NCI-H82 (cell line): ENCODE measurements at places on chromosomes 7 and 10.

GRCh38 chr7:18445916-18446520 lies 49.5 kb upstream of the HDAC9 start:
- DNase-seq: no peak

DNA sequence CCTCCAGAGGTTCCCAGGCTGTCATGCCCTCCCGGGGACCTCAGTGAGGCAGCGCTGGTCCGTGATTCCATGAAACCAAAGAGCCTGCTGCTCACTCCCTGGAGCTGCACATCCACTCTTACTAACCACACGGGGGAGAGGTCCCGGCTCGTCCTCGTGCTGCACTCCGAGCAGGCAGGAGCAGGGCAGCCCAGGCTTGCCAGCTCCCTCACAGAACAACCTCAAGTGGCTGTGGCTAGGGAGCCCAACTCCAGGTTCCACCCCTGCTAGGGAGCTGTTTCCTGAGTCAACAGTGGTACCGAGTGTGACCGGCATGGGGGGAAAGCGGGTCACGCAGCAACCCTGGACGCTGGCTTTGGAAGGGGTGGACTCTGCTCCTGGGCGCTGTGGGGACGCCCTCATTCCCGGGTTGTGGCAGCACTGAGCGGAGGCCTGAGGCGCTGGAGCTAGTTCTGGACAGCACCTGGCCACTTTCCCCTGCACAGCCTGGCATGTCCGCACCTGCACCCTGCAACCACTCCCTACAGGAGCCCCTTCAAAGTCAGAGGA lies 27.9 kb upstream of the PPP2R2D start:
- no peak for DNase-seq

GRCh38 chr7:134059921-134060320 lies 67.2 kb upstream of the LRGUK start:
- DNase-seq: no peak

GRCh38 chr7:39733881-39734632 lies 110.7 kb downstream of the RALA start:
- DNase-seq: peak; percentile 37

DNA sequence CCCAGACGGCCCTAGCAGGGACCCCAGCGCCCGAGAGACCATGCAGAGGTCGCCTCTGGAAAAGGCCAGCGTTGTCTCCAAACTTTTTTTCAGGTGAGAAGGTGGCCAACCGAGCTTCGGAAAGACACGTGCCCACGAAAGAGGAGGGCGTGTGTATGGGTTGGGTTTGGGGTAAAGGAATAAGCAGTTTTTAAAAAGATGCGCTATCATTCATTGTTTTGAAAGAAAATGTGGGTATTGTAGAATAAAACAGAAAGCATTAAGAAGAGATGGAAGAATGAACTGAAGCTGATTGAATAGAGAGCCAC lies 184 bp downstream of the CFTR start:
- no peak for DNase-seq

- no peak for DNase-seq
Measured at GRCh38 chr7:35316549-35316948, 62.6 kb upstream of the TBX20 start.

- no peak for DNase-seq
Measured at GRCh38 chr10:4176500-4177281, 391.7 kb upstream of the KLF6 start.

DNA sequence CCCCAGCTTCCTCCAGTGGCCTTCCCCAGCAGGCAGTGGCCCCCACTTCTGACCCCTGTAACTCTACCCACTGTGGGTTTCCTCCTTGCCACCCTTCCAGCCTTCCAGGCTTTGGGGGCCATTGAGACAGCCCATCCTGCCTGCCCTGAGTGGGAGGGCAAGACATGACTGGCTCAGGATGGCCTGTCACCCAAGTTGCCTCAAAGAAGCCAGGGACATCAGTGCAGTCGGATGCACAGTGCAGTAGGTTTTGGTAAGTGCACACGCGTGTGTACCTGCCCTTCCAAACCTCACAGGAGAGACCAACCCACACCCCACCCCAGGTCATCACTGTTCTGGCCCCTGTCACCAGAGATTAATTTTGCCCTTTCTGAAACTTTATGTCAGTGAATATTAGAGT lies 22.7 kb downstream of the ZMIZ2 start:
- no peak for DNase-seq

GRCh38 chr10:78217336-78217735 lies 183.7 kb downstream of the RPS24 start:
- DNase-seq: no peak

GRCh38 chr7:97971990-97972943 lies 17.7 kb downstream of the OCM2 start:
- peak; percentile 90 for DNase-seq

DNA sequence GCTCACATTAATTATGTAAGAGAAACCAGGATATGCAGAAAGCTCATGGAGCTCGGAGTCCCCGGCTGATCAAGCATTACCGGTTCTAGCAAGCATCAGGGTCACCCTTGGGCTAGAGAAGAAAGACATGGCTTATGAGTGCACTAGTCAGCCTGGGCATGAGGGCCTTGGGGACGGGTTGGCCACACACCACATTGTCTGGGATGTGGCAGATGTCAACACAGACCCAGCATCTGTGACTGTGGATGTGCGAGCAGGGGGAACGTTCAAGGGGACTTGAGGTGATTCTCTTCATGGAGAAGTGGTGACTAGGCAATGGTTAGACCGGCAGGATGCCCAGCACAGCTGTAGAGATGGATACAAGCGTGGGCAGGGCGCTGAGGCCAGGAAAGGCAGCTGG lies 13.7 kb downstream of the ZMIZ2 start:
- DNase-seq: peak; percentile 55

- DNase-seq: no peak
Measured at GRCh38 chr10:54372179-54372578, 428.9 kb downstream of the PCDH15 start.

- no peak for DNase-seq
Measured at GRCh38 chr7:28732071-28732869, 225.9 kb downstream of the TRIL start.

- no peak for DNase-seq
Measured at GRCh38 chr10:98519841-98520240, 73.1 kb upstream of the HPS1 start.

DNA sequence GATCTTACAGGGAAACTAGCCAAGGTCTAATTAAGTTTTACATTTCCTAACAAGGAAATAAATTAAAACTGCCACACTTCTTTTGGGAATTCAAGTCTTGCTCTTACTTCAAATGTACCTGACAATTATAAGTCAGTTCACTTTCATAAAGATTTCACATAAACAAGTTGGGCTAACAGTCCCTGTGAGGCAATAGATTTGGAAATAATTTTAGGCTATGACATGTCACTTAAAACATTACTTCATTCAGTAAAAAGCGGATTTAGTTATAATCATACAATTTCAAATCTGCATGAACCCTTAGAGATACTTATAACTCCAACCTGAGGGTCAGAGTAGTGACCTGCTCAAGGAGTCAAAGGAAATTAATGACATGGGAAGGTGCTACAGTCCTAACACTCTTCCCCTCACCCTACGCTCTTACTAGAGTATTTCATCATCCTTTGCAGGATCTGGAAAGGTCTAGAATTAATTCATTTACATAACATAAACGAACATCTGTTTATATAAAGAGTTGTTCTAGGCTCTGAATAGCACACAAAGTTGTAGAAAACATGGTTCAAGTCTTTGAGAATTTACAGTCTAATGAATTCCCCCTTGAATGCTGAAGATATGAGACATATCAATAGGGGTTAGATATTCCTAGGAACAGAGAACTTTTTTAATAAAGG lies 32.3 kb upstream of the DNAJB12 start:
- no peak for DNase-seq

- DNase-seq: peak; percentile 19
Measured at GRCh38 chr10:121926671-121927317, 1.0 kb downstream of the ATE1 start.

GRCh38 chr7:100965723-100966541 lies 3.4 kb upstream of the MUC12 start:
- no peak for DNase-seq

DNA sequence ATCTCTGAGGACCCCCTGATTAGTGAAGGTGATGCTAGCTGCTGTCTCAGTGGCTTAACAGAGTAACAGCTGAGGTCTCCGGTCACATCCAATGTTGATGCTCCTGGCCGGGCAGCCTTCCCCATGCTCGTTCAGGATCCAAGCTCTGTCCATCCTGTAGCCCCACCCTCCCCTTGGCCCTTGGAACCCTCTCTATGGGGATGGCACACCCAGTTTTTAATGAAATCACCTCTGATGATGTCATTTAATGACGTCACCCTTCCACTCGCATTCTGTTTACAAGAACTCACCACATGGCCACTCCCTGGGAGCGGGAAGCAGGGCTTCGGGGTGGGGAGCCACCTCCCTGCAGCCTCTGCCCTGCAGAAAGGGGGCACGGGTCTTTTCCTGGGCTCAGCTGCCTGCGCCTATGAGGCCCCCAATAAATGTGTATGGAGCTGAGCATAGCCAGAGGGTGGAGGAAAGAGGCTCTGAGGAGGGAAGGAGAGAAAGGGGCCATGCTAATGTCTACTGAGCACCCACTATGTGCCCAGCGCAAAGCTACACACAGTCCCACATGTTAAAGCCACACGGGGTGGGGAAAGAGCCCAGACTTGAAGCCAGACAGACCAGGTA lies 95.5 kb downstream of the OAT start:
- DNase-seq: no peak

- DNase-seq: no peak
Measured at GRCh38 chr10:10846504-10846900, 171.2 kb upstream of the CELF2 start.
